NCI-H460 (cell line): ENCODE measurements at places on chromosomes 16 and 17.

- peak; percentile 53 for DNase-seq
Measured at GRCh38 chr16:53022374-53022773, 30.3 kb downstream of the CHD9NB start.

DNA sequence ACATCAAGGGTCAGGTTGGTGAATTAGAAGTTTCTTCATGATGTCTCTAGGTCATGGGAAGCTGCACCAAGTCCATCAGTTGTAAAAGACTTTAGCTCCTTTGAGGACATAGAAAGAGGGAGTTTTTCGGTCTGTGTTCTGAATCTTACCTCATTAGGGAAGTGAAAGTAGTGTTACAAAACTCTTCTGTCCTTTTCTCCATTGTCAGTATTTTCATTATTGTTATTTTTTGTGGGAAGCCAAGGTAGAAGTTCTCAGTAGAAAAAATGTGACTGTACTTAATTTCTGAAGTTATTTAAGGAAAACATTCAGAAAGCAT is 24.2 kb downstream of the MAP3K3 start:
- no peak for DNase-seq

GRCh38 chr16:66001432-66001831 is 365.1 kb upstream of the CDH5 start:
- no peak for DNase-seq

DNA sequence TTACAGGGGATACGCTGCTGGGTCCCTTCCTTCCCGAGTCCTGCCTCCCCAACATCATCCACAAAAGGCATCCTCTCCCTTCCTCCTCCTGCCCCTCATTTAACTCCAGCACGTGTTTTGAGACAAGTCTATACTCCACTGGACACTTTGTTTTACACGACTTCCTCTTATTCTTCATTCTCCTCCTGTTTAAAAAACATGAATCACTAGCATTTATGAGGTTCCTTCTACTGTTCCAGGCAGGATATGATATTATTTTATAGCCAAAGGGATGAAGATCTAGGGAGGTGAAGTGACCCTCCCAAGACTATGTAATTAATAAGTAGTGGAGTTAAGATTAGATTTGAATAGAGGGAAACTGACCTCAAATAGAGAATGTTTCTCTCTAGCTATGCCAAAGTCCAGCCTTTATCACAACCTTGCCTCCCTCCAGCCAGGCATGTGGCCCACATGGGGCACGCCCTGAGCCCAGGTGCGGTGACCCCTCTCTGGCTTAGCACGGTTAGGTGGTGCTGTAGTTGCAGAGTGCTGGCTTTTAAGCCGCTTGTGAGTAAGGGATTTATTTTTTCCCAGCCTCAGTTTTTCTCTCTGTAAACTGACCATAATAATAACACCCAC is 1.3 kb upstream of the HSD17B2 start:
- DNase-seq: no peak

GRCh38 chr16:88451586-88452481 is 1.2 kb upstream of the ZFPM1 start:
- DNase-seq: no peak
